ENCODE measurements at places on chromosomes 16 and 17. TPM values are rescaled to one million over a fixed set of nuclear protein-coding genes. Genes with fewer than 3 reads are reported as not detected.

- H3K27ac ChIP-seq, result no peak overlapping the region
- H3K4me3 ChIP-seq, result peak overlapping the region; percentile 85
- no peaks in the 10 kb centered on the region for H3K27me3 ChIP-seq
- H3K36me3 ChIP-seq, result peaks cover 9% of the 10 kb centered on the region
- peak; percentile 93 for DNase-seq
- H3K4me1 ChIP-seq, result peaks cover 27% of the 10 kb centered on the region
Measured at GRCh38 chr17:82648742-82649331, 593 bp upstream of the WDR45B start.

GRCh38 chr16:77790009-77790372 is 1.6 kb downstream of the VAT1L start:
- H3K4me1 ChIP-seq, result peaks cover 9% of the 10 kb centered on the region
- no peak overlapping the region for H3K27ac ChIP-seq
- peaks cover 27% of the 10 kb centered on the region for H3K27me3 ChIP-seq
- DNase-seq, result no peak
- no peaks in the 10 kb centered on the region for H3K36me3 ChIP-seq

DNA sequence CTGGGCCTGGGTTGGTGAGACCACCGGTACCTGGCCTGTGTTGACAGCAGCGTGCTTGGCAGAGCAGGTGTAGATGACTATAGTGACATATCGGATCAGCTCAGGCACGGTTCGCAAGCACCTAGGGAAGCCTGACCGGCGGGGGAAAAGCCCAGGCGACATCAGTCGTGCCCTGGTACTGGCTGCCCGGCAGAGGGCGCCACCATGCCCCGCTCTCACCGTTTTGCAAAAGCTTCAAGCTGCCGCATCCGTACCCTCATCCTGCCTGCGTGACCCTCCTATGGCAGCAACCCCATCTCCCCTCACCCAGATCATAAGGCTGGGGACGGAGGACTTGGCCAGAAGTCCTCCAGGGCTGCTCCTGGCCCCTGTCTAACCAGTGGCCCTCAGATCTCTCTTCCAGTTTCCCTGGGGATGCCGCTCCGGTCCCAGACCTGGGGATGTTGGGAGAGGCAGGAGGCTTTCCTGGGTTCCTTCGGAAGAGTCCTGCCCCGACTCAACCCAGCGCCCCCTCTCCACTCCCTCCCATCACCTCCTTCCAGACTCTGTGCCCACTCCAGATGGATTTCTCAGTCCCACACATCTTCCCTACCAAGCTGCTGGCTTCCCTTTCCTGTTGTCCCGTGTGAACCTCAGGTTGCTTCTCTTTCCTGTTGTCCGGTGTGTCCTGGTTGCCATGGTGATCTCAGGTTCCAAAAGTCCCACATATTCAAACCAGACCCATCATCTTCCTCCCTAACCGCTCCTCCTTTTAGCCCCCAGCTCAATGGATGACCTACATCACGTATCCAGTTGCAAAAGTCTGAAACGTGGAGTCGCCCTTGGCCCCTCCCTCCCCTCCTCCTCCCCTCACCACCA is 13.7 kb downstream of the ALOX12B start:
- no peaks in the 10 kb centered on the region for H3K36me3 ChIP-seq
- peaks cover 36% of the 10 kb centered on the region for H3K4me1 ChIP-seq
- DNase-seq, result peak; percentile 95
- peaks cover 91% of the 10 kb centered on the region for H3K27me3 ChIP-seq
- no peak overlapping the region for H3K4me3 ChIP-seq

DNA sequence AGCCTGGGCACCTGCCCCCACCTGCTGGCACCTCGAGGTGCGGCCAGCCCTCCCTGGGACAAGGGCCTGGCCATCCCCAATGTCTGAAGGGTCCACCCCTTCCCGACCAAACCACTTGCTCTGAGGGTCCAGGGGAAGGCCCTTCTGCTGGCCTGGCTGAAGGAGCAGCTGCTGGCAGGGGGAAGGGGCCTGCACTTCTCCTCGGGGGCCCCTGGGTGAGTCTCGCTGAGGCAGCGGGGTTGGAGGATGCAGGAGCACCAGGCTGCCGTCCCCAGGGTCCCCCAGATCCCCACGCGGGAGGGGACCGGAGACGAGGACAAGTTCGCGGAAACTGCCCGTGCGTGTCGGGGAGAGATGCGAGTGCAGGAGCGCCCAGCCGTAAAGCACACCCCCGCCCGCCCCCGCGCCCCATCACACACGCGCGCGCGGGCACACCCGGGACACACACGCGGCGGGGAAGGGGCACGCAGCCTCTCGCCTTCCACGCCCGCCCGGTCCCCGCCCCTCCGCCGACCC is 725 bp upstream of the CACNA1H start:
- H3K4me1 ChIP-seq, result peaks cover 29% of the 10 kb centered on the region
- peaks cover 84% of the 10 kb centered on the region for H3K27me3 ChIP-seq
- H3K36me3 ChIP-seq, result no peaks in the 10 kb centered on the region
- peak; percentile 81 for DNase-seq

GRCh38 chr16:56684926-56685590 is 2.8 kb downstream of the MT1X start:
- no peak for DNase-seq
- no peaks in the 10 kb centered on the region for H3K36me3 ChIP-seq
- no peaks in the 10 kb centered on the region for H3K4me1 ChIP-seq
- H3K27me3 ChIP-seq, result no peaks in the 10 kb centered on the region

DNA sequence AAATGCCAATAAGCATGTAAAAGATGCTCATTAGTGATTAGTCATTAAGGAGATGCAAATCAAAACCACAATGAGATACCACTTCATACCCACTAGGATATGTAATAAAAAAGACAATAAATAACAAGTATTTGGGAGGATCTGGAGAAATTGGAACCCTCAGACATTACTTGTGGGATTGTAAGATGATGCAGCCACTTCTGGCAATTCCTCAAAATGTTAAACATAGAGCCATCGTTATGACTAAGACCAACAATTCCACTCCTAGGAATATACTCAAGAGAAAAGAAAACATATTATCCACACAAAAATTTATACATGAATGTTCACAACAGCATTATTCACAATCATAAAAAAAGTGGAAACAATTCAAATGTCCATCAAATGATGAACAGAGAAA is 336.2 kb upstream of the PMFBP1 start:
- H3K36me3 ChIP-seq, result no peaks in the 10 kb centered on the region
- no peak overlapping the region for H3K27ac ChIP-seq
- H3K4me3 ChIP-seq, result no peak overlapping the region
- H3K27me3 ChIP-seq, result no peaks in the 10 kb centered on the region
- no peaks in the 10 kb centered on the region for H3K4me1 ChIP-seq

DNA sequence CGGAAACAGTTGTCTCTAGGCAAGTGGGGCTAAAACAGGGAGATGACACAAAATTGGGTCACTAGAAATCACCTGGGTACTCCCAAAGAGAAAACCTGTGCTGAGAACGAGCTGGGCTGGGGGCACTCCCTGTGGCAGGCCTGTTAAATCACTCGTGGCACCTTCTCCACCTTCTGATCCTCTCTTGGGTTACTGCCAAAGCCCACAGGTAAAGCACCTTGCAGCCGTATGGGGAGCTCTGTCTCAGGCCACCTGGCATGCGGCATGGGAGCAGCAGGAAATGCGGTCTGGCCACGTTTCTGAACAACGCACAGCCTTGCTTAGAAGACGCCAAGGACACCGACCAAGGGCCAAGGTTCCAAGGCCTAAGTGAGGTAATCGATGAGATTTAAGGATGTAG is 21.5 kb upstream of the ICAM2 start:
- no peak for DNase-seq
- H3K4me3 ChIP-seq, result no peak overlapping the region
- peaks cover 38% of the 10 kb centered on the region for H3K36me3 ChIP-seq
- H3K4me1 ChIP-seq, result no peaks in the 10 kb centered on the region
- H3K27ac ChIP-seq, result no peak overlapping the region

GRCh38 chr16:73426433-73427160 is 378.7 kb upstream of the ZFHX3 start:
- H3K36me3 ChIP-seq, result no peaks in the 10 kb centered on the region
- no peak overlapping the region for H3K27ac ChIP-seq

GRCh38 chr17:13385481-13385911 is 216.2 kb downstream of the HS3ST3A1 start:
- no peak overlapping the region for H3K4me3 ChIP-seq
- no peak for DNase-seq
- H3K4me1 ChIP-seq, result peaks cover 5% of the 10 kb centered on the region
- H3K27ac ChIP-seq, result no peak overlapping the region
- H3K36me3 ChIP-seq, result no peaks in the 10 kb centered on the region
- no peaks in the 10 kb centered on the region for H3K27me3 ChIP-seq

DNA sequence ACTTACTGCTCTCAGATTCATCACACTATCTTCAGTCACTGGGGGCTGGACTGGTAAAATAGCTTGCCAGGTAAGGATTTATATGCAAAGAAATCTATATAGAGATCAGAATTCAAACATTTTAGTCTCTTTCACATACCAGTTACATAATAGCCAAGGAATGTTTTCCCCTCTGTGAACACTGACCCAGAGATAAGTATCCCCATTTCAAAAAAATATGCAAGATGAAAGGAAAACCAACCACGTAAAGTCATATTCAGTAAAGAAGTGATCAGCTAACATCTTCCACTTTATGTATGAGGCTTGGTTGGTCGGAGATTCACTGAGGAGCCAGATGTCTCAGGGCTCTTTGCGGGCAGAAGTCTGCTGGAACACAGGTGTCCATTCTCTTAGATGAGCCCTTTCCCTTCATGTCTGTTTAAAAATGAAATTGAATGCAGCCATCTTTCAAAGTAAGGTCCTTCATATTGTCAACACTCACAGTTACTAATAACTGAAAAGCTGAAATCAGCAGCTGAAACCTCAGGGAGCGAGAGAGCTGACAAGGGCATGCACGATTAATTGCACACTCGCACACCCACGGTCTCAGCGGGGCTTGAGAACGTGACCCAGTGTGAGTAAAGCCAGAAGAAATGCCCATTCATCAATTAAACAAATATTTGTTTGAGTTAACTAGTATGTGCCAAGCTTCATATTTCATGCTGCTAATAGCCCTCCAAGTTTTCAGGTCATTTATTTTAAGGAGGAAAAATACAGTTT is 161.2 kb downstream of the MRTFB start:
- DNase-seq, result no peak
- no peak overlapping the region for H3K27ac ChIP-seq
- H3K4me1 ChIP-seq, result no peaks in the 10 kb centered on the region
- no peaks in the 10 kb centered on the region for H3K27me3 ChIP-seq
- peaks cover 45% of the 10 kb centered on the region for H3K36me3 ChIP-seq
- no peak overlapping the region for H3K4me3 ChIP-seq

GRCh38 chr17:48577330-48577945 is 712 bp downstream of the HOXB4 start:
- peak overlapping the region; percentile 64 for H3K4me3 ChIP-seq
- H3K27ac ChIP-seq, result peak overlapping the region; percentile 79
- DNase-seq, result no peak
- peaks cover 71% of the 10 kb centered on the region for H3K27me3 ChIP-seq
- H3K4me1 ChIP-seq, result peaks cover 74% of the 10 kb centered on the region
- H3K36me3 ChIP-seq, result no peaks in the 10 kb centered on the region

DNA sequence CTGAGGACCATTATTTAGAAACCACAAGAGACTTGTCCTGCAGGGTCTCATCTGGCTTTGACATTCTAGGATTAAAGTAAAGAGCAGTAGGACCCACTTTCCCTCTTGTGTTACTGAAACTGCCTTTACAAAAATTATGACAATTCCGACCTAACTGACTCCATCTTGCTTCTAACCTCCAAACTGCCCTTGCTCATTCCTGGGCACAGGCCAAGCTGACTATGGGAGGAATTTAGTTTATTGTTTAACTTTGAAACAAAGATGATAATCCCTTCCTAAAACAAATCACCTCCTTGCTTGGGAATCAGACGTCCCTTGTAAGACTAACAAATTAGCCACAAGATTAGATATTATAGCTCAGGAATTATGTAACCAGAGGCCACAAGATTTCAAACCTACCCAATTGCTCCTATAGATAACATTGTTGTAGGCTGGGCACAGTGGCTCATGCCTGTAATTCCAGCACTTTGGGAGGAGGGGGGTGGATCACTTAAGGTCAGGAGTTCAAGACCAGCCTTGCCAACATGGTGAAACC is 87.0 kb upstream of the FBXO47 start:
- no peak overlapping the region for H3K4me3 ChIP-seq
- no peaks in the 10 kb centered on the region for H3K27me3 ChIP-seq
- no peaks in the 10 kb centered on the region for H3K36me3 ChIP-seq
- DNase-seq, result no peak
- no peak overlapping the region for H3K27ac ChIP-seq

DNA sequence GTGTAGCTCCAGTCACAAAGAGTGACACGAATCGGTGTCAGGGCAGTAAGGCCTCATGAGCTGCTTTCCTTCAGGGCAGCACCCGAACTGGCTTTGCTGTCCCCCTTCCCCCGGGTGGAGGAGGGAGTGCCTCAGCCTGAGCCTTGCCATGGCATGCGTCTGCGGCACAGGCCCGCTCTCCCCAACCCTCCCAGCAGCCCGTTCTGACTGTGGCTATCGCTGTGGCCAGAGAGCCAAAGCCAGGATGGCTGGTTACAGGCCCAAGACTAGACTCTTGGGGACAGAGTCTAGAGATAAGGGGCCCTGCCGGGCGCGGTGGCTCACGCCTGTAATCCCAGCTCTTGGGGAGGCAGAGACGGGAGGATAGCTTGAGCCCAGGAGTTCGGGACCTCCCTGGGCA is 25.9 kb downstream of the CLUH start:
- DNase-seq, result no peak
- H3K36me3 ChIP-seq, result peaks cover 57% of the 10 kb centered on the region
- no peaks in the 10 kb centered on the region for H3K27me3 ChIP-seq
- peaks cover 7% of the 10 kb centered on the region for H3K4me1 ChIP-seq

- no peaks in the 10 kb centered on the region for H3K36me3 ChIP-seq
- H3K27me3 ChIP-seq, result no peaks in the 10 kb centered on the region
- H3K27ac ChIP-seq, result no peak overlapping the region
Measured at GRCh38 chr16:86618431-86619238, 40.3 kb downstream of the FOXL1 start.

DNA sequence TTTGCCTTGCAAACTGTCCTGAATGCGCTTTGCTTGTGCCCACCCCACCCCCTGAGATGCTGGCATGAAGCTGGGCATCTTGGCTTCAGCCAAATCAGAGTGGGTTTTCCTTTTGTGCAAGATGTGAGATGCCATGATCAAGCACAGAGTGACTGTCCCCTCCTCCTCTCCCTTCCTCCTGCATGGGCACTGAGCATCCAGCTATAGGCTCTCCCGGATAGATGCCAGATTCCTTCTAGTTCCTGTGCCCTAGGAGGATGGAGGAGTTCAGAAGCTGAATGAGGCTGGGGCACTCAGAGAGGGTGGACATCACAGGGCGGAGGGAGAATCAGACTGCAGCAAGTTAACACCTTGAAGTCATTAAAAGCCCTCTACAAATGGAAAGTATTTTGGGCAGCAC is 384.1 kb upstream of the CCL2 start:
- H3K27ac ChIP-seq, result no peak overlapping the region
- H3K36me3 ChIP-seq, result no peaks in the 10 kb centered on the region
- no peaks in the 10 kb centered on the region for H3K4me1 ChIP-seq
- no peak for DNase-seq
- H3K4me3 ChIP-seq, result no peak overlapping the region

GRCh38 chr16:23152386-23153178 is 3.3 kb upstream of the USP31 start:
- H3K27ac ChIP-seq, result no peak overlapping the region
- H3K36me3 ChIP-seq, result no peaks in the 10 kb centered on the region
- no peak for DNase-seq
- H3K4me1 ChIP-seq, result peaks cover 18% of the 10 kb centered on the region

Gene RPRML
- not detected for total RNA-seq

Gene TBC1D3E
- total RNA-seq, result not detected

Gene HEATR9
- total RNA-seq, result 0.47 TPM

Gene SEPTIN12
- not detected for total RNA-seq
